ENCODE measurements at places on chromosomes 16 and 17.

DNA sequence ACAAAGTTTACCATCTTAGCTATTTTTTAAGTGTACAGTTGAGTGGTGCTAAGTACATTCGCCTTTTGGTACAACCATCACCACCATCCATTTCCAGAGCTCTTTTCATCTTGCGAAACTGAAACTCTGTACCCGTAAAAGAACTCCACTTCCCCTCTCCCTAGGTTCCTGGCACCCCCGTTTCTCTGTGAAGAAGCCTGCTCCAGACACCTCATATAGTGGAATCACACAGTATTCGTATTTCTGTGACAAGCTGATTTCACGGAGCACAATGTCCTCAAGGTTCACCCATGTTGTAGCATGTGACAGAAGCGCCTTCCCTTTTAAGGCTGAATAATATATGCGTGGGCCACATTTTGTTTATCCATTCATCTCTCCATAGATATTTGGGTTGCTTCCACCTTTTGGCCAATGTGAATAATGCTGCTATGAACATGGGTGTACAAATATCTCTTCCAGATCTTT lies 54.2 kb upstream of the MAP3K14 start:
- DNase-seq: peak; percentile 44

DNA sequence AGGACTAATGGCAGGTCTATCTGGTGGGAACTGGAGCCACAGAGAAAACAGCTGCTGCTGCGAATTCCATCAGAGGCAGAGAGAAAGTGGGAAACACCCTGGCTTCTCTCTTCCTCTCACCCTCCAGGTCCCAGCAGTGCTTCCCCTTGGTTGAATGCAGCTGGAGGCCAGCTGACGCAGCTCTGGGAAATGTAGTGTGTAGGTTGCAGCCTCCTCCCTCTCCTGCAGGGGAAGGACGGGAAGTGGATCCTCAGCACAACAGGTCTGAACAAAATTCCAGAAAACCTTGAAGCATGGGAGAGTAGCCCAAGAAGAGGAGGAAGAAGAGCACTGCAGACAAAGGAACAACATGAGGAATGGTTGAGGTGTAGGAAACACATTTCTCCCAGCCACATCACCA lies 67.8 kb upstream of the MMP2 start:
- DNase-seq: peak; percentile 36

GRCh38 chr16:31536804-31537361 lies 9.2 kb downstream of the AHSP start:
- DNase-seq: no peak

DNA sequence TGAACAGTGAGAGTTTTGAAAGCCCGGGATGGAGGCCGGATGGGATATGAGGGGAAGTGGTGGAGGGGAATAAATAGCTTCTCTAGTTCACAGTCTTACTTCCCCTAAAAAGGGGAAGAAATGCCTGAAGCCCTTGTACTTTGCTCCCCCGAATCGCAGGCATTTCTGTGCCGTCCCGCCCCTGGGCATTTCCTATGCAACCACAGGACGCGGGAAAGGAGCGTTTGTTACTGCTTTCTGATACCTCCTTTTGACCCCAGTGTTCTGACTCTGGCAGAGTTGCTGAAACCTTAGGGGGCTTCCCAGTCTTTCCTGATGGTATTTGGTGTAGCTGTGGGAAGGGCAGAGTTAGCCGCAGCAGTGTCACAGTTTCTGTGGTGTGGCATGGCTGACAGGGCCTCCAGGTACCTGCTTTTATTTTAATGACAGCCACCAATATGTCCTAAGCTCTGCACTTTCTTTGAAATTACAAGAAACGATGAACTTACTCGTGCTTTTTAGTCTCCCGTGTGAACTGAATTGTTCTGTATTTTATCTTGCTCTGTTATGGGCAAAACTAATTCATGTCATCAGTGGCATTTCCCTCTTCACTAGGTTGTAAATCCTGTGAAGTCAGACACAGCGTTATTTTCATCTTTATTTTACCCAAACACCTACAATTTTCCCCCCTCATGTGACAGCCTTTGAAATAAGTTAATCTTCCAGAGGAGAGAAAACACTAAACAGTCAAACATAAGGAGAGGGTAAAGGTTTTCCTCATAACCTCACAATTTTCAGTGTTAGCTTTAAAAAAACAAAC lies 27.1 kb downstream of the USP10 start:
- no peak for DNase-seq

- DNase-seq: no peak
Observed at GRCh38 chr17:27853091-27853490, 40.1 kb downstream of the LYRM9 start.

DNA sequence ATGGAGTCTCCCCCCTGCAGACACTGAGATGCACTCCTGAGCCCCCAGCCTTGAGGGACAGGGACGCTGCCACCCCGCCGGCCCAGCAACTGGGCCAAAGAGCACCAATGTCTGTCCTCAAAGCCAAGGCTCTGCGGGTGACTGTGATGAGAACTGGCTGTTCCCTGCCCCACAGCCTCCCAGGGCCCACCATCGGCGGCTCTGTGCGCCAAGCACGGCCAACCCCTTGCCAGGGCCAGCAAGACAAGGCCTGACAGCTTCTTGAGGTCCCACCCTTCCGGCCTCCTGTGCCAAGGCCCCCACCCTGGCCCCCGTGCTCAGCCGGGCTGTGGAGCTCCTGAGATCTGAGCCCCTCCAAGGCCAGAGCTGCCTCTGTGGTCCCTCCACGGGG lies 34.2 kb upstream of the PABPN1L start:
- no peak for DNase-seq

DNA sequence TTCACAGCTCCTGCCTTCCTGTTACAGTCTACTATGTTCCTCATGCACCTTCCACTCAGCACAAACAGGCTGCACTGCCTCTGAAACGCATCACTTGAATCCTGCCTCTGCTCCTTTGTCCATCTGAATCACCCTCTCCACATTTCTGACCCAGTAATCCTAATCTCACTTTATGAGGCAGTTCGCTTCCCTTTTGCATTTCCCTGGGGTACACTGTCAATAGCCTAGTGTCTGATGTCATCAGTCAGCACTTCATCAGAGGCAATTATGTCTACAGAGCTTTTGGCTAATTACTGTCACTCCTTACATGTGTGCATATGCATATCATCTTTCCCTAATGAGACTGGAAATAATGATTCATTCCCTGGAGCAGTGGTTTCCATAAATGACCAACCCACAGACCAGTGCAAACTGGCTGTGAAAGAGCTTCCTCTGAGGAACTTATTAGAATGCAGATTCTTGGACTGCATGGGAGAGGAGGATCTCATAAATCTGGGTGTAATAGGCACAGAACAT lies 23.6 kb downstream of the CA4 start:
- peak; percentile 39 for DNase-seq

DNA sequence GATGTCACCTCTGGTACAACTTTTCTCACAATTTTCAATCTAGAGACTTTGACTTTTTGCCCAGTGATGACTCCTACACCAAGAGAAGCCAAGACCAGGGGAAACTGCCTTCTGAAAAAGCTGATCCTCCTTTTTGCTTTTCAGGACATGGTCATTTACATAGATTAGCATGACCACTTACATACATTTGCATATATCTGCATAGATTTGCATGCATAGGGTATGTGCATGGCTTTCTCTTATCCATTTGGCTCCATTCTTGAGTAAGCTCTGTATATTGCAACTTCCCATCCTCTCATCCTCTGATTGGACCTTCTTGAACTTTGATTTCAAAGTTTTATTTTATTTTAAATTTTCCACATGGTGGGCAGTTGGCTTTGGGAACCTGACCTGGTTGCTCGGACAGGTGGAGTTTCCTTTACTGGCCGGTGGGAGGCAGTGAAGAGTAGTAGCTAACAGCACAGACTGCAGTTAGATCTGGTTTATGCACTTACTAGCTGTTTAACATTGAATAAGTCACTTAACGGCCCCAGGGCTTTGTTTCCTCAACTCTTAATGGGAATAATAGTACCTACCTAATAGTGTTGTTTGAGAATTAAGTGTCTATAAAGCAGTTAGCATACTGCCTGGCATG lies 92.9 kb downstream of the GPR139 start:
- no peak for DNase-seq

- DNase-seq: peak; percentile 32
Observed at GRCh38 chr17:18246880-18247612, 11.5 kb downstream of the FLII start.

DNA sequence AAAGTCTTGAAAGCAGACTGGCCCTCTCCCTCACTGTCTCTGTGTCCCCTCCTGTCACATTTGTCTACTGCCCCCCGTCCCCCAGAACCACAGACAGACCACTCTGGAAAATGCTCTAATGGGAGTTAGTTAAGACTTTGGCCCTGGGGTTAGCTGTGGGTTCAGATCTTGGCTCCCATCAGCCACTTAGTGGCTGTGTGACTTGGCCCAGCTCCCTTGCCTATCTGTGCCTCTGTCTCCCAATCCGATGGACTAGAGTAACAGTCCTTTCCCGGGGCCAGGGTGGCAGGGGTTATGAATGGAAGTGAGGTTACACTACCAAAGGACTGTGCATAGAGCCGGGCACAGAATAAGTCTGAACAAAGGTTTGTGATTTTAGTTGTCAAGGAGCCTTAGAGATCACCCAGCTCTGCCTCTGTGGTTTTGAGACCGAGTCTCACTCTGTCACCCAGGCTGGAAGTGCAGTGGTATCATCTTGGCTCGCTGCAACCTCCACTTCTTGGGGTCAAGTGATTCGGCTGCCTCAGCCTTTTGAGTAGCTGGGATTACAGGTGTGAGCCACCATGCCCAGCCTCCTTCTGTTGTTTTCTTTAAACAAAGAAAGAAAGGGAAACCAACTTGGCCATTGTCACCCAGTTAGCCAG lies 23.7 kb downstream of the PPL start:
- no peak for DNase-seq

- no peak for DNase-seq
Observed at GRCh38 chr17:81075307-81075706, 40.4 kb downstream of the BAIAP2 start.

- DNase-seq: no peak
Observed at GRCh38 chr17:47816947-47817346, 4.6 kb downstream of the OSBPL7 start.

- peak; percentile 18 for DNase-seq
Observed at GRCh38 chr16:20023190-20023589, 50.5 kb downstream of the GPR139 start.

- no peak for DNase-seq
Observed at GRCh38 chr16:65494609-65495008, 372.7 kb upstream of the CDH11 start.

DNA sequence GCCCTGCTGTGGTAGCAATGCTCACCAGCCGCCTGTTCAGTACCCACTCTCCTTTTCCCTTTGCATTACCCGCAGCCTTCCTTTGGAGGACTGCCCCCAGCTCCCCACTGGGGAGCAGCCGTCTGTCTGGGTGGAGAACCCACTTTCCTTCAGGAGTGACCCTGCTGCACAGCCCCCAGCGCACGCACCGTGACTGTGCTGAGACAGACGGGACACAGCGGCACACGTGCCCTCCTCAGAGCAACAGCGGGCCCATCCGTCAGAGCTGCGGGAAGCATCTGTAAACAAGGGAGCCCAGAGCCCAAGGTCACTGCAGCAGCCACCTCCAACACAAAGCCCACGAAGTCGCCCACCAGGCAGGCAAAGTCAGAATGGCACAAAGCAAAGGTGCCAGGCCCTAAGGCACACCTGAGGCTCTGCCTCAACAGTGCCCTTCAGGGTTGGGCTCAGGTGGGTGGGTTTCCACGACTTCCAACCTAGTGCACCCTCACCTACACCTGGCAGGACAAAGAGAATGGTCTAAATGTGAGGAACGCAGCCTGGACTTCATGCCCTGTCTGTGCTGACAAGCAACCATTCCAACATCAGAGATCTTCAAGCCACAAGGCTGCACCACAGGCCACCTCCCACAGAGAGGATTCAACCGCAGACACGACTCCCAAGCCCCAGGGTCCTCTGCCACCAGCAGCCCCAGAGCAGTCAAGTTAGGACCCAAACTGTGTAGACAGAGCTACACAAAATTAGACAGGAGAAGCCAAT lies 9.9 kb downstream of the AXIN1 start:
- DNase-seq: no peak

DNA sequence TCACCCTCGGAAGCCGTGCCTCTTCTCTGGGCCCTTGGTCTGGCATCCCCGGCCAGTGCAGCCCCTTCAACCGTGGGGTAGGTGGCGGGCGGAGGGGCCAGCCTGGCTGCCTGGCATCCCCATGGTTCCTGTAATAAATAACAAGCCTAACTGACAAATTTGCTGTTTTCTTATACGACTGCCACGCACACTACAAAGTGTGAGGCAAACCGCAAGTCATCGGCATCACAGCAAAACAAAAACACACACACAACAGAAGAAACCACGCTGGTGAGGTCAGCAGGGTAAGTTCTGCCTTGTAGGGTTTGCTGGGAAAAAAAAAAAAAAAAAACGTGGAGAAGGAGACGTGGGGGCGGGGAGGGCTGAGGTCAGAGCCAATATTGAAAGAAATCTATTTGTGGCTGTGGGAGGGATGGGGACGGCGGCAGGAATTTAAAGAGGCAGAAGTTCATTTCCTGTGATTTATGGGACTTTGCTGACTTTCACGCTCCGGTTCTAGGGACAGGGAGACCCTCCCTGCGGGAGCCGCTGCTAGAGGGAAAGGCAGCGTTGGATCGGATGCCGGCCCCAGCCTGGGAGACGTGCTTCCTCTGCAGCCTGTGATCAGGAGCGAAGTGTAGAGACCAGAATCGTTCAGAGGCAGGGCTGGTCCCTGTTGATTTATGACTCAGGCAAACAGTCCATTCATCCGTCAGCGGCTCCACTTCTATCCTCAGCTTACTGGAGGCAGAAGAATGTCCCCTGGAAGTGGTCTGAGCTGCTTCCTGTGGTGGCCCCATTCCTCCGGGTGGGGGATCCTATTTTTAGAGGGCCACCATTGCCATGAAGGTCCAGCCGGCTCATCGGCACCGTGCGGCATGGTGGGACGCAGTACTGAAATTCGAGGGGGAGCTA lies 162.8 kb downstream of the FOXL1 start:
- peak; percentile 97 for DNase-seq

- no peak for DNase-seq
Observed at GRCh38 chr17:28996554-28997096, 9.2 kb downstream of the SEZ6 start.

DNA sequence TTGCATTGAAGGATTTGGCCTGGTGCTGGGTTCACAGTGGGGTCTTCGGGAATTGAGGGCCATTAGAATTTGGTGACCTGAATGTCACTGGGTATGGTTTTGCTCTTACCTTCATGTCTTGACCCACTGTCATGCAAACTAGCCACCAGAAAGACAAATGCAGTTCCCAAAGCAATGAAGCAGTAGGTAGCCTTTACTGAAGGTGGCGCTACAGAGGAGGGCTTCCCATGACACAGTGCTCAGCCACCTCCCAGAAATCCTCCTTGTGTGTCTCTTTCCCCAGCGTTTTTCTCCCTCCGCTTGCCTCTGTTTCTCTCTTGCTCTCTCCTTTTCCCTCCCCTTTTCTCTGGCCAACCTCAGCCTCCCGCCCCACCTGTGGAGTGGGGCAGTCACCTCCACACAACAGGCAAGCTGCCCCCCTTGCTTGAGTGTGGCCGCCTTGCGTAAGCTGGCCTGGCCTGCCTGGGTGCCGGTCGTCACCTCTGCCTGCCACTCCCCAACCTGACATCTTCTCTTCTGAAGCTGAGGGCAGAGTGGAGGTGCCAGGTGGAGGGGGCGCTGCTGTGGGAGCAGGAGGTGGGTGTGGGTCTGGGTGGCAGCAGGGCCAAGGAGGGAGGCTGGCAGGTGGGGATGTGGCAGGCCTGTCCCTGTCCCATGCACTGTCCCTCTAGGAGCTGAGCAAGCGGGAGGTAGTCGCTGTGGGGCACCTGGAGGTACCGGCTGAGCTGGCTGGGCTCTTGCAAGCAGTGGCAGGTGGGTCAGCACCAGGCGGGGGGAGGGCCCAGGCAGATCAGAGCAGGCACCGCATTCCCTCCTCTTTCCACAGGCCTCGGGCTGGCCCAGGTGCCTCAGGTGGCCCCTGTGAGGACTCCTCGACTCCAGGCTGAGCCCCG lies 34.7 kb downstream of the MYO15A start:
- no peak for DNase-seq

Data from fibroblast of skin of scalp (primary cell).